ENCODE measurements at places on chromosomes 6 and 20.

- no peak for DNase-seq
Observed at GRCh38 chr6:13677878-13678254, 33.8 kb downstream of the RANBP9 start.

DNA sequence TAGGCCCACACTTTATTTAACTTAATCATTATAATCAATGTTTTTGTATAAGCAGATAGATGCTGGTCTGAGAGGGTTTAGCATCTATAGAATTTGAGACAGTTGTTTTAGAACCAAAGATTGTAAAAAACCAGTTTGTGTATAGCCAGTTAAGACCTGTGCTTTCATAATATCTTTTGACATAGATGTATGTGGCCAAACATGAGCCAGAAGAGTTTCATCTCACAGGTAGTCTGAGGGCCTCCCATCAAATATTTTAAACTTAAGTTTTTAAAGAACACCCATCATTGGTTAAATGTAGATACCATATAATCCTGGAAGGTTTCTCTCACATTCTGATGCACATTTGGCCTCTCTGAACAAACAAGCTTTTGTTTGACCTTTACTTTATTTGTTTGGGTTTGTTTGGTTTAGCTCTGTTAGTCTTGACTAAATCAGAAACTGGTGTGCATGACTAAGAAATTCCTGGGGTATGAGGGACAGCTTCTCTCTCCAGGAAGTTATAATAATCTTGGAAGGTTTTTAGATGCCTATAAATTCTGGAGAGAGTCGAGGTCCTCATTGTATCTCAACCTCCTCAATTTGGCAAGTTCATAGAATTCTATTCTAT, 58.0 kb upstream of the TMEM200A start:
- no peak for DNase-seq

DNA sequence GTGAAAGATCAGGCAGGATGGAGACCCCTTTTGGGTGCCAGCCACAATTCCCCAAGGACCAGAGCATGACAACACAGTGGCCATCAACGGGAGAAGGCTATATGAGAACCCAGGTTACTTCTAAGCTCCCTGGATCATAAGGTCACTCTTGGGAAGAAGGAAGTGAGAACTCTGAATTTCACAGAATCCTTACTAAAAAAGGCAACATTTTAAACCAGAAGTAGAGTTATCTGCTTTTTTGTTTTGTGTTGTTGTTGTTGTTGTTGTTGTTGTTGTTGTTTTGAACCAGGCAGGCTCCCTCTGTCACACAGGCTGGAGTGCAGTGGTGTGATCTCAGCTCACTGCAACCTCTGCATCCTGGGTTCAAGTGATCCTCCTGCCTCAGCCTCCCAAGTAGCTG, 107.4 kb upstream of the TNFAIP3 start:
- DNase-seq, result no peak

- DNase-seq, result no peak
Observed at GRCh38 chr6:13760307-13761304, 49.0 kb upstream of the RANBP9 start.

GRCh38 chr20:38170826-38171674, 6.0 kb upstream of the TGM2 start:
- no peak for DNase-seq

- no peak for DNase-seq
Observed at GRCh38 chr6:37200085-37200484, 30.1 kb downstream of the PIM1 start.

DNA sequence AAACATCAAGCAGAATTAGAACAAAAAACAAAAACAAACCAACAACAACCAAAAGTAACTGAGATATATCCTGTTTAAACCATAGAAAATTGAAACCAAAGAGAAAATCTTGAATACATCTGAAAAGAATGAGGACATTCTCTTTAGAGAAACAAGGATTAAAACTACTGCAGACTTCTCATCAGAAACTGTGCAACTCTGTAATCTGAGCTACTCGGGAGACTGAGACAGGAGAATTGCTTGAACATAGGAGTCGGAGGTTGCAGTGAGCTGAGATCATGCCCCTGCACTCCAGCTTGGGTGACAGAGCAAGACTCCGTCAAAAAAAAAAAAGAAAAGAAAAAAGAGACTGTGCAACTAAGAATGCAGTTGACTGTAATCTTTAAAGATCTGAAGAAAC, 153.4 kb downstream of the SYNDIG1 start:
- no peak for DNase-seq

DNA sequence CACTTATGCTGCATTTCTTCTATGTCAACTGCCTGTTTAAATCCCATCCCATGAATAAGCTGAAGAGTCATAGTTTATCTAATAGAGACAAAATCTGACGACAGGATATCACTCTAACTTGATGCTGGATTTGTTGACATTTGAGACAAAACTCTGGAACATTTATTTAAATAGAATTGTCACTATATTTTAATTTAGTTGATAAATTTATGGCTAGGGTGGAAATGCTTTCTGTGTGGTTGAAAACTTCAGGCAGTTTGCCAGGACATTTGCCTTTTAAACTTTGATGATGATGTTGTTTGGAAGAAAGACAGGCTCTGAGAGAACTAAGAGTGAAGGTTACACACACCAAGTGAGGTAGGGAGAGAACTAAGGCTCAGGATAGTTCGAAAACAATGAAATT, 68.1 kb downstream of the GJA1 start:
- DNase-seq, result no peak

GRCh38 chr20:10877342-10877741, 203.5 kb upstream of the JAG1 start:
- no peak for DNase-seq

DNA sequence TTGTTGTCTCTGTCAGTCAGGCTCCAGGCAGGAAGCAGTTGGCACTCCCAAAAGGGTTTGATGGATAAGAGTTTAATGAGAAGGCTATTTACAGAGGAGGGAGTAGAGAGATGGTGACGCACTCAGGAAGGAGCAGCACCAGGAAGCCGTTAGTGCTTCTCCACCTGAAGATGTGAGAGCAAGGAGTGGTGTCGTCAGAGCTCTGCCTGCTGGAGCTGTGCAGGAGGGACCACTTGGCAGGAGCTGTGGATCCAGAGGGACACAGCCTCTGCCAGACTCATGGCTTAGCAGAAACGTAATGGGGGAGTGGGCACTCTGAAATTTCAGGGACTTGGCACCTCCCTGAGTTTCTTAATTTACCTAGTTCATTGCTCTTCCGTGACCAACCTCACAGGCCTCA, 16.8 kb downstream of the DAAM2 start:
- no peak for DNase-seq

GRCh38 chr6:14252271-14252850, 134.8 kb downstream of the CD83 start:
- DNase-seq, result no peak

DNA sequence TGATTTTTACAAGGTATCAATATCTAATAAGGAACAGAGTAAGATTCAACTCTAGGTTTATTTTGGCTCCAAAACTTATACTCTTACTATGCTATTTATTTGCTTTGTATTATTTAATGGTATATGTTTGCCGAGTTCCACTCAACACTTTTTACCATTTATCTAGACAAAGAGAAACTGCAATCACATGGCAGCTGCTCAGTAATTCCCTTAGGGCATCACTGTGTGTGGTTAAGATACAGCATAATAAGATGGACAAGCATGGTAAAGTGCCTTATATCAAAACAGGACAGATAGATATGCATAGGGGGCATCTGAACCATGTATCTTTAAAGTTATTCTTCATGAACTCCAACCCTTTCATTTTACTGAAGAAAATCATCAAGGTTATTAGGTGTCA, 483.0 kb upstream of the ID4 start:
- no peak for DNase-seq

DNA sequence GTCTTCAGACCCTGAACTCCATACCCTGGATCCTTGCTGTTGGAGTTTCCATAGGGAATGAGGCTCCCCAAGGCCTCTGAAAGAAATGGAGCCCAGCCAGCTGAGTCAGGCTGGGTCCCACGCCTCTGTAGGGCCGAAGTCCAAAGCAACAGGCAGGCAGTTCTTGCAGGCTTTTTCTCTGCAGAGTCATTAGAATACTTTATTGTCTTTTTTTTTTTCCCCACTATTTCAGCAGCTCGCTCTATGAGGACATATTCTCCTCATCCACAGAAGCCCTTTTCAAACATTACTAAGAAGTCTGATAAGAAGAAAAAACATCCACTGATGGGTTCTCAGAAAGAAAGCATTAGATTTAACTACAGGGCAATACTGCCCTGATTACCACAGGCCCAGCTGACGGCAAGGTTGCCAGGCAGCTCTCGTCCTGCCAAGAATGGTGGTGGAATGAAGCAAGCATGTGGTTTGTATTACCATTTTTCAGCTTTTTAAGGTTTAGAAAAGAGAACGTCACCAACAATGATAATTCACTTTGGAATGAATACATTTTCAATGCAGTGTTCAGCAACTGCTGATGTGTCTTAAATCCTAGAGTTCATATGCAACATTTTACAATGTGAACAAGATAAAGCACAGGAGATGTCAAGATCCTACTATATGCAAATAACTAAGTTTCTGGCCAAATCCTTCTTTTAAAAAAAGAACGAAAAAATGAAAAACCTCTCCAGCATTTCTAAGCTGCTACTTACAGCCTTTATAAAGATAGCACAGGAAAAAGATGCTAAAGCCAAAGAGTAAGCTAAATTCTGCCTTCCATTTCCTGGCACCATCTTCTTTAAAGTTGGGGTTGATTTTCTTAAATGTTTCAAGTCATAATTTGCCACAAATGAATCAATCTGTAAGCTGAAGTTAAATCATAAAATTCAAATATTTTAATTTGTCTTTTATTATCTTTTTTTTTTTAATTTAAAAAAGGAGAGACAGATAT, 223.6 kb upstream of the CITED2 start:
- DNase-seq, result no peak

Measured in stimulated activated CD8-positive, alpha-beta memory T cell treated with anti-CD3 and anti-CD28 coated beads, Interleukin-15, amount 100 ng/mL, for 48 hours (primary cell).